Stimulated activated naive CD8-positive, alpha-beta T cell treated with anti-CD3 and anti-CD28 coated beads, Interleukin-15, Interleukin-2, amounts not matched to agents 100 U/mL and 50 U/mL, for 24 hours (primary cell): ENCODE measurements at places on chromosomes 12 and 14.

- DNase-seq, result no peak
Observed at GRCh38 chr12:20508359-20508758, 140.0 kb downstream of the PDE3A start.

GRCh38 chr14:61811882-61812346 lies 49.7 kb downstream of the SNAPC1 start:
- no peak for DNase-seq

DNA sequence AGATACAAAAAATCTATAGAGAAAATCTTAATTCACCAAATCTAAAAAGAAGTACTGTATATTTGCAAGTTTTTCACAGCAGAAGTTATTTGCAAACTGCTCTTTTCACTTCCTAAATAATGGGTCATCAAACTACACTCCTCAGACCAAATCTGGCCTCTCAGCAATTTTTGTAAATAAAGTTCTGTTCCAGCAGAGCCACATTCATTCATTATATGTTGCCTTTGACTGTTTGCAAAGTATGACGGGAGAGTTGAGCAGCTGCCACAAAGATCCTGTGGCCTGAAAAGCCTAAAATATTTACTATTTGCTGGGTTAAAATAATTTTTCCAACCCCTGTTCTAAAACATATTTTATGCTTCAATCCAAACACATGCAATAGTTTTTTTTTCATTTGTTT lies 1222.3 kb upstream of the SEL1L start:
- no peak for DNase-seq

DNA sequence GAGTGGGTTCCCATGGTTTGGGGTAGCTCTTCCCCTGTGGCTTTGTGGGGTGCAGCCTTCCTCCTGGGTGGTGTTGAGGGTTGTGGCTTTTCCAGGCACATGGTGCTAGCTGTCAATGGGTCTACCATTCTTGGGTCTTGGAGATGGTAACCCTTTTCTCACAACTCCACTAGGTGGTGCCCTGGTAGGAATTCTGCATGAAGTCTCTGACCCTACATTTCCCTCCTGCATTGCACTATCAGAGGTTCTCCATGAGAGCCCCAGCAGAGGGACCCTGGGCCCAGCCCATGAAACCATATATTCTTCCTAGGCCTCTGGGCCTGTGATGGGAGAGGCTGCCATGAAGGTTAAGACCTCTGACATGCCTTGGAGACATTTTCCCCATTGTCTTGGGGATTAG lies 1093.3 kb downstream of the SLC16A7 start:
- DNase-seq, result no peak

GRCh38 chr12:114776731-114777442 lies 92.9 kb upstream of the TBX3 start:
- DNase-seq, result no peak
